Stimulated activated CD8-positive, alpha-beta memory T cell treated with anti-CD3 and anti-CD28 coated beads, Interleukin-2, amount 100 ng/mL, for 1 hour (primary cell): ENCODE measurements at places on chromosomes 4 and X.

DNA sequence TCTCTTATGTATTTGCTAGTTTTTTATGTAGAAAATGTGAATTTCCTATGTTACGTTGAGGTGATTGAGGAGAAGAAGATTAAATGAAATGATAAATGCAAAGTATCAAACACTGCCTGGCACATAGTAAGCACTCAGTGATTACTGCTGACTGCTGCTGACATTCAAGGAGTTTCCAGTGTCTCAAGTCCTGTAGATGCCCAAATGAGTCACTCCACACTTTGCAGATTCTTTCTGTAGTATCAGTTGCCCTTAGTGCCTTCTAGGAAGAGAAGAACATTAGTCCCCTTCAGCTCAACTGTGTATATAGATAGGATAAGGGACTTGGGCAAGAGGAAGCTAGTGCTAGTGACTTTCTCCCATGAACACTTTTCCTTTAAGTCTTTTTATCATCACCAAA, 240.5 kb upstream of the TEX13A start:
- no peak for DNase-seq

GRCh38 chr4:168633064-168633463, 136.2 kb downstream of the PALLD start:
- no peak for DNase-seq

DNA sequence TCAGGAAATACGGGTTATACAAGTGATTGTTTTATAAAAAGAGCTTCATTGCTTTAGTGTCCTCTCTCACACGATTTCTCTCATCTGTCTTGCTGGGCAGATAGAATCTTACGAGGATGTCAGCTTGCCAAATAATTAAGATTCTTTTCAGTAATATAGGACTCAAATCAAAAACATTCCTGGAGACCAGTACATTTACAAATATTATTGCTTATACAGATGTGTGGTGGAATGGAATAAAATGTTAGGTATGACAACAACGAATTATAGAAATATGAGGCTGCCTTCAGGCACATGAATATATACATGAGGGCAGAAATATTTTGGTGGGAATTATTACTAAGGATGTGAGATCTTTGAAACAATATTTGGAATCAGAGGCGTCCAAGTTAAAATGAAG, 88.9 kb downstream of the GC start:
- DNase-seq = no peak

DNA sequence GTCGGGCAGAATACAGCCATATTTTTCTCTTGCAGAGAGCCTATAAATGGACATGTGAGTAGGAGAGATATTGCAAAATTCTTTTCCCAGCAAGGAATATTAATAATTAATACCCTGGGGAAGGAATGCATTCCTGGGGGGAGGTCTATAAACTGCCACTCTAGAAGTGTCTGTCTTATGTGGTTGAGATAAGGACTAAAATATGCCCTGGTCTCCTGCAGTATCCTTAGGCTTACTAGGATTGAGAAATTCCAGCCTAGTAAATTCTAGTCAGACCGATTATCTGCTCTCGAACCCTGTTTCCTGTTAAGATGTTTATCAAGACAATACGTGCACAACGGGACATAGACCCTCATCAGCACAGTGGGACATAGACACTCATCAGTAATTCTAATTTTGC, 872.6 kb downstream of the FSTL5 start:
- DNase-seq = no peak

DNA sequence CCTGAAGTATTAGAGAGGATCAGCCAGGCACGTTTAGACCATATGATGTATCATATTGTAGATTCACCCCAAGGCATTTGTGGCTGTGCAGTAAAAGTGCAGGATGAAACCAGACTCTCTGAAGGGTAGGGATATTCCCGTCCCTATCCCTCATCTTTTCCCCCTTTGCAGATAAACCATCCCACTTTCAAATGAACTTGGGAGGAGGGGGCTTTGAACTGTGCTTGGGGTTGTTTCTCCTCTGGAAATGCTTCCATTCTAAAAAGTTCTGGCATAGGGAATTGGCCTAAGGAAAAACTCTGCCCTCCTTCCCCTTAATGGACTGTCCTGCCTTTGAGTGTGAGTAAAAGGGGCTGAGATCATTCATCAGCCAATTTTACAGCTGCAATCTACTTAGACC, 23.8 kb downstream of the SNCA start:
- no peak for DNase-seq

- no peak for DNase-seq
These were observed 141.4 kb downstream of the PTTG2 start for GRCh38 chr4:38101563-38101962.

GRCh38 chr4:174713821-174714220, 115.2 kb downstream of the GLRA3 start:
- no peak for DNase-seq

GRCh38 chr4:110085131-110085530, 113.3 kb downstream of the ELOVL6 start:
- no peak for DNase-seq

GRCh38 chr4:7915875-7916242, 23.8 kb downstream of the AFAP1 start:
- no peak for DNase-seq

DNA sequence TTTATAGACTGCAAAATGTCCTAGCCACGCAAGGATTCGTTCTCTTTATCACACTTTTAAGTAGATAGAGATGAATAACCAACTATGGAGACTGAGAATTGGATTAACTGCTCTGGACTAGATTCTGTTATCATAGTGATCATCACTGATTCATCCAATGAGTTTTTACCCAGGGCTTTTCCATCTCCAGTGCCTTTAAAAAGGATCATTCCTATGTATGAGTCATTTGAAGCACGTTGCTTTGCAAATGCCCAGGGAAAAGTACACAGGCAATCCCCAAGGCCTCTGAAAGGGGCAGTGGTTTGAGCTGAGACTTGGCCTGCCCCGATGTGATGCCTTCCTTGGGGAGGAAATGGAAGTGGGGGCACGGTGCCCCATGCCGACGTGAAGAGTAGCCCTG, 122.7 kb upstream of the PSAPL1 start:
- no peak for DNase-seq

DNA sequence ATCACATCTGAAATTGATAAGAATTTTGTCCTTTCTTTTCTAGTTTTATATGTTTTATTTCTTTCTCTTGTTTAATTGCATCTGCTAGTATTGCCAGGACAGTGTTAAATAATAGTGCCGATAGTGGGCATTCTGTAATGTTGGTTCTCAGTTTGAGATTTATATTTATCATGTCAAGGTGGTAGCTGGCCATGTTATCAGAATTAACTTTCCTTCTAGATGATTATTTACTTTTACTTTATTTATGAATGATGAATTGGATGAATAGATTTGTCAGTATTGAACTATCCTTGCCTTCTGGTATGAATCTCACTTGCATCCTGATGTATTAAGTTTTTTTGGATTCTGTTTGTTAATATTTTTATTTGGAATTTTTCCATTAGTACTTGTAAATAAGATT, 42.7 kb downstream of the METAP1 start:
- DNase-seq = no peak

DNA sequence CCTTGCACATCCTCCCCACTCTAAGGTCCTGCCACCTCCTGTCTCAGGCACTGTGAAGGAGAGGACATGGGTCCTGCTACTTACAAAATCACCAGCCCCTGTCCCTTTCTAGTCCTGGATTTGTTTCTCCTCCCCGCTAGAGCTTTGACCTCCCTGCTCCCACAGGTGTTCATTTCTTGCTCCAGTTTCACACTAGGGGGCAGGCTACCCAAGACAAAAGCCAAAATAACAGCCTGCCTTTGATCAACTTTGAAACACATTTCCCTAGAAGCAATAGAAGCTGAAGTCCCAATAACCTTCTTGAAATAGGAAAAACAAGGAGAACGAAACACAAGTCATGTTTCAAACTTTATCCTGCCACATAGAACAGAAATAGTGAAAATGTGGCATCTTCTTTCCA, 164.4 kb downstream of the QDPR start:
- no peak for DNase-seq

DNA sequence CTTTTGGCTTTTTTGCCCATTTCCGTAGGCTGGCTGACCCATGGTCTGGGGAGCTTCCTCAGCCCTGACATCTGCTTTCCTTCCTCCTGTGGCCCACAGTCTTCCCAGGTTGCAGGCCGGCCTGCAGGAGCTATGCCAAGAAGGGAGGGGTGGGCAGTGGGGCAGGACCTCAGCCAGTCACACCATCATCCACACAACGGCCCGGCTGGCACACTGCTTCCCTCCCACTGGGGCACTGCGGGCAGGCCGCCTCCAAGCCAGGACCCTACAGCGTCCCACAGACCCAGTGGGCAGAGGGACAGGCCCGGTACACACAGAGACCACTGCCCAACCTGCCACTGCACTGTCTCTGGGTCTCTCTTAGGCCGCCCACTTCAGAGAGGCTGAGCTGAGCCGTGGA, 38.0 kb downstream of the CTBP1 start:
- no peak for DNase-seq

DNA sequence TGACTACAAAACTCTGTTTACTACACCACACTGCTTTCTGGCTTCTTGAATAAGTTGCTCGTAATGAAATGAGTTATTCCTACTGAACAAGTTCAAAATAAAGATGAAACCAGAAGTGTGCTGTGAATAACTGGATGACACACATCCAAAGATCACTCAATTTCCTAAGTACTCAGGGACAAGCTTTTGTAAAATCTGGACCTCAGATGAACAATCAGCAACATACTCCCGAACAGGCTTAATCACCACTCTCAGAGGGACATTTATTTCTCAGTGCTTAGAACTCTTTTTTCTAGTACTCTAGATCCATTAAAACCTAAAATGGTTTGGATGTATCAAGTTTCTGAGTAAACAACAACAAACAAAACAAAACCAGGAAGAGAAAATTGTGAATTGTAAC, 61.5 kb upstream of the EXOC1L start:
- DNase-seq = no peak

DNA sequence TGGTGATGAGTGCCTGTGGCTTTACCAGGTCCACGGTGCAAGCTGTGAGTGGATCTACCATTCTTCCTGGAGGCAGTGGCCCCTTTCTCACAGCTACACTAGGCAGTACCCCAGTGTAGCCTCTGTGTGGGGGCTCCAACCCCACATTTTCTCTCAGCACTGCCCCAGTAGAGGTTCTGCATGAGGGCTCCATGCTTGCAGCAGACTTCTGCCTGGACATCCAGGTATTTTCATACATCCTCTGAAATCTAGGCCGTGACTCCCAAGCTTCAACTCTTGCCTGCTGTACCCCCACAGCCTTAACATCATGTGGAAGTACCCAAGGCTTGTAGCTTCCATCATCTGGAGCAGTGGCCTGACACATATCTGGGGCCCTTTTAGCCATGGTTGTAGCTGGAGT, 90.1 kb downstream of the SH3BGRL start:
- no peak for DNase-seq

GRCh38 chr4:85132570-85132969, 166.1 kb upstream of the WDFY3 start:
- no peak for DNase-seq

DNA sequence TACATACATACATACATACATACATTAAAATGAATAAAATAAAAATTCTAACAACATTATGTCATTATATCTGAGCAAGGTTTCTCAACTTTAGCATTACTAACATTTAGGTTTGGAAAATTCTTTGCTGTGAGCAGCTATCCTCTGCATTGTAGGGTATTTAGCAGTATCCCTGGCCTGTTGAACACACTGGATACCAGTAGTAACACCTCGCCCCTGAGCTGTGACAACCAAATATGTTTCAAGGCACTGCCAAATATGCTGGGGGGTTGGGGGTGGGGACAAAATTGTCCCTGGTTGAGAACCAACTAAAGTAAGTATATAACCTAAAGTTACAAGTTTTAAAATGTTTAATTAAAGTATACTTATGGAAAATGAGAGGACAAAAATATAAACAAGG, 860.9 kb upstream of the FTHL17 start:
- DNase-seq = no peak

- DNase-seq = no peak
These were observed 64.7 kb upstream of the CTSO start for GRCh38 chr4:156018383-156018782.

GRCh38 chrX:2517055-2517454, 16.3 kb upstream of the DHRSX start:
- DNase-seq = no peak

- no peak for DNase-seq
These were observed 19.5 kb downstream of the RELL1 start for GRCh38 chr4:37666625-37667071.

GRCh38 chr4:181739031-181739430, 504.2 kb upstream of the TENM3 start:
- DNase-seq = no peak

DNA sequence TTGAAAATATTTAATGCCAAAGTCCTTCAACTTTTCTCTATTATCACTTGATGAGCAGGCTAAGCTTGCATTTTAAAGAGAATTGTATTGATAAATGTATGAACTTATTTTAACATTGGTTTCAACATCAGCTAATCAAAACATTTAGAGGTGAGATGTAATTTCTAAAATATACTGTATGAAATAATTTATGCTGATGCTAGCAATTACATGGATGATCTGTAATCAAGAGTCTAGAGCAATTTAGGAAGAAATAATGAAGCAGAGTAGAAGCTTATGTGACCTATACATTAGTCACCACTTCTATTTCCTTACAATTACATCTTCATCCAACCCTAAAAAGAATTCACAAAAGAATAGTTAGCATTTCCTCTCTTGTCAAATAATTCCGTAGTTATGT, 226.8 kb downstream of the KLHL4 start:
- DNase-seq = no peak

DNA sequence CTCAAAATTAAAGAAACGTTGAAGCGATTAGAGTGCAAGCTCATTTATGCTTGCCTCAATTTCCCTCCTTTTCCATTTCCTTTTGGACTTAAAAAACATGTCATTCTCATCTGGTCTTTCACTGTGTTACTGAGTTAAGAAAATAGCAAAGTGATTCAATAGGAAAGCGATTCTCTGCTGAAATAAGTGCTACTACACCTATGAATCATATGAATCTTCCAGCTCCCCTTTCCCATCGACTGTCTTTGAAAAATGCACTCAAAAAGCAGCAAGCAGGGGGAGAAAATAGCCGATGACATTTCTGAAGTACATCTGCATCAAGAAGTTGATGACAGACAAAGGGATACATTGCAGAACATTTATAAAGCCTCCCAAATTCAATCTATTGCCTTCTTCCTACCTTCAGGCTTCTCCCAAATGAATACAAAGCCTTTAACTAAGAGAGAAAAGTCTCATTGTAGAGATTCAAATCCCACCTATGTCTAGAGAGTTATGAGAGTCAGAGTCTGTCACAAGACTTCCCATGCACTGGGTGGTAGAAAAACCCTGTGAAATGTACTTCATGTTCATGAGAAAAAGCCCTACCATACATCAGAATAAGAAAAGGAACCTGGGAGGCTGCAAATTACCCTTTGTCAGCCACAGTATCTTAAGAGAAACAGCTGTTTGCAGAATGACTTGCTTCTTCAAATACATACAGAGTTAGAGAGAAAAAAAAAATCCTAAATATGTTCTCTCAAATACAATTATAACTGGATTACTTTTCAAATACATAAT, 78.9 kb downstream of the MBNL3 start:
- no peak for DNase-seq

DNA sequence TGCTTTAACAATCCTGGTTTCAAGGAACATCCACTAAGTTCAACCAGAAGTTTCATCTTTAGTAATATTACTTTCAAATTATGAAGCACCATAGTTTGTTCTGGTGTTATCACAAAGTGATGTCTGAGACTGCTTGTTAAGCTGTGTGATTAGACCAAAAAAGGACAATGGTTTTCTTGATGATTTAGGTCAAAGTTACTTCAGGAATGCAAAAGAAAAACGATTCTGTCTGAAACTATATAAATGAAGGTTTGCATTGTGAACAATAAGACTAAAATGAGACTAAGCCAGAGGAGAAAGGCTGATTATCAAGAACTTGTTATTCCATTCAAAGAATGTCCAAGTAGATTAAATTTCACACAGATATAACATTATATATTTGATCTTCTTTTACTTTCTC, 122.4 kb upstream of the ETNPPL start:
- no peak for DNase-seq
